Mammary epithelial cell (primary cell): ENCODE measurements at places on chromosomes 1 and 21. TPM values are rescaled to one million over a fixed set of nuclear protein-coding genes. Genes with fewer than 3 reads are reported as not detected.
A peak's percentile ranks its signal among the peaks of the same experiment; 100 is the strongest.

DLGAP3 gene
- 0.21 and 0.31 TPM in 2 replicates for total RNA-seq

GRCh38 chr21:32141318-32141633, 137.6 kb downstream of the MIS18A start:
- no peak for DNase-seq

LCA5L gene
- total RNA-seq, result 2.3 TPM

GRCh38 chr21:42414928-42415769, 11.4 kb downstream of the UBASH3A start:
- peak; percentile 93 for DNase-seq

CD101 gene
- total RNA-seq, result 0.50 TPM

- DNase-seq, result no peak
These were observed 40.9 kb downstream of the AGPAT3 start for GRCh38 chr21:43905726-43906455.

GRCh38 chr1:182784556-182785171, 4.9 kb upstream of the NPL start:
- DNase-seq, result peak; percentile 20

HHAT gene
- 1.8 and 2.7 TPM in 2 replicates for total RNA-seq
